ENCODE measurements at places on chromosomes 6 and 20.

DNA sequence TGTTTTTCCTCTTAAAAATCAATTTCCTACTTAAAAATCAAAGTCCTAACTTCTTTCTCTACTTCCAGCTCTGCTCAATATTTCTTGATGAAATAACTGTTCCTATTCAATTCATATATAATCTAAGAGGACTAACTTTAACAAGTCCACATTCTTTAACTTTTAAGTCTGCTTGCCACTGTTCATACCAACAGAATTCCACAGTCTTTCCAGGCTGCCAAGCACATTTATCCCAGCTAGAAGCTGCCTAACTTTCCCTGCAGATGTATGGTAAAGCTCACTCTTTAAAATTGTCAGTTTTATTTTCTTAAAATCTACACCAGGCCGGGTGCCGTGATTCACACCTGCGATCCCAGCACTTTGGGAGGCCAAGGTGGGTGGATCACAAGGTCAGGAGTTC is 11.5 kb downstream of the CALHM6 start:
- DNase-seq: no peak

DNA sequence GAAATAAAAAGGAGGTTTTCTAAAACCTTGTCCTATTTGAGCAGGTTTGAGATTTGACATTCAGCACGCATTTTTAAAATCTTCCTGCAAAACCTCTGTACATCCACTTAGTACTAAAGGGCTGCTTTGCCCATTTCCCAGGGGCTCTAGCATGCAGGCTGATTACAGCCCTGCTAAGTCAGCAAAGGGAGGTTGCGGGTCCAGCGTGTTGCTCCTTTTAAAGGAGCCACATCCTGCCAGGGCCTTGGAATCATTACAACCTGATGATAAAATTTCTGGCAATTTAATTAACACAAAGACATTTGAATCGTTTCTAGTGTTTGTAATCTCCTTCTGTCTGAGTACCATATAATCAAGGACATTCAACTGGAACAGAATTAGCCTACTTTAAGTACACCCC is 455.1 kb upstream of the CITED2 start:
- DNase-seq: no peak

GRCh38 chr6:124870611-124871459 is 91.4 kb upstream of the RNF217 start:
- no peak for DNase-seq

- no peak for DNase-seq
These were observed 356.8 kb upstream of the AGPAT4 start for GRCh38 chr6:161630674-161631073.

GRCh38 chr6:11006061-11006460 is 38.0 kb downstream of the ELOVL2 start:
- DNase-seq: no peak

DNA sequence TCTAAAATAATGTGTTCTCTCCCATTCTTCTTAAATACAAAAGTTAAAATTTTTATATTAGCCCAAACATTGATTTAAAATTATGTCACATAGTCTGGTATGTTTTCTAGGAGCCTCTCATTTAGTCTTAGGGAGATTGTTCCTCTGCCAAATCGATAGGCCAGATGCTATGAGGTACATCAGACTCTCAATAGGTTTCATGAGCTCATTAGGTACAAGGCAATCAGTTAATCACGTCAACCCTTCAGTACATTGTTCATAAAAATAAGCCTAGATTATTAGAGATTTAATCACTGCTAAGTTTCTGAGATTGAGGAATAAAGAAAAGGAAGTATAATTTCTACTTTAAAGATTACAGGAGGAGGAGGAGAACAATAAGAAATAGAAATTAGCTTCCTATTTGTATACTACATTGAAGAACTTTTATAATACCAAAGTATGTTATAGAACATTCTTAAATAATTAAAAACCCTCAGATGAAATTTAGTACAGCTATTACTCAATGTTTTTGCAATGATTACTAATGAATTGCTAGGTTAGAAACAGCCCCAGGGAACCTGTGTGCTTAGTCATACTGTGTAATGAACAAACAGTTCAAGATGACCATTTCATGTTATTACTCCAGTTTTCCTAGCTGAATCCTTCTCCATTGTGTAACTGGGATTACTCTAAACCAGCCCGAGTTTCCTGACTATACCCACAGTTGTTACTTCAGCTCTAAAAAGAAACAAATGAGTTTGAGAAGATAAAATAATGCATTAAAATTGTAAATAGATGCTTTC is 117.0 kb downstream of the BMP5 start:
- DNase-seq: no peak

DNA sequence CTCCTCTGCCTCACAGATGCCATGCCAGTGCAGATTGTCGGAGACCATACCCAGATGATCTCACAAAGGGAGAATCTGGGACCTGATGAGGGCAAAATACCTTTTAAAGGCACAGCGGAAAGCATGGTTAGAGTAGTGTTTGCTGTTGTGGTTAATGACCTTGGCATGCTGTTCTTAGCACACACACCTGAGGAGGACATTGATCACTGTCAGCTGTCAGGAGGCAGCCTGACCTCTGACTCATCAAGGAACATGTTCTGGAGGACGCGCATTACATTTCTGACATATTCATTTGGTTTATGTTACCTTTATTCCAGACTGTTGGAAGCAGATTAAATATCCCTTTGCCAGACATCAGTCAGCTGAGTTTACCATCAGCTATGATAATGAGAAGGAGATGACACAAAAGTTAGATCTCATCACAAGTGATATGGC is 57.1 kb downstream of the GOPC start:
- DNase-seq: no peak

- DNase-seq: no peak
These were observed 161.8 kb downstream of the LRFN2 start for GRCh38 chr6:40425192-40425919.

DNA sequence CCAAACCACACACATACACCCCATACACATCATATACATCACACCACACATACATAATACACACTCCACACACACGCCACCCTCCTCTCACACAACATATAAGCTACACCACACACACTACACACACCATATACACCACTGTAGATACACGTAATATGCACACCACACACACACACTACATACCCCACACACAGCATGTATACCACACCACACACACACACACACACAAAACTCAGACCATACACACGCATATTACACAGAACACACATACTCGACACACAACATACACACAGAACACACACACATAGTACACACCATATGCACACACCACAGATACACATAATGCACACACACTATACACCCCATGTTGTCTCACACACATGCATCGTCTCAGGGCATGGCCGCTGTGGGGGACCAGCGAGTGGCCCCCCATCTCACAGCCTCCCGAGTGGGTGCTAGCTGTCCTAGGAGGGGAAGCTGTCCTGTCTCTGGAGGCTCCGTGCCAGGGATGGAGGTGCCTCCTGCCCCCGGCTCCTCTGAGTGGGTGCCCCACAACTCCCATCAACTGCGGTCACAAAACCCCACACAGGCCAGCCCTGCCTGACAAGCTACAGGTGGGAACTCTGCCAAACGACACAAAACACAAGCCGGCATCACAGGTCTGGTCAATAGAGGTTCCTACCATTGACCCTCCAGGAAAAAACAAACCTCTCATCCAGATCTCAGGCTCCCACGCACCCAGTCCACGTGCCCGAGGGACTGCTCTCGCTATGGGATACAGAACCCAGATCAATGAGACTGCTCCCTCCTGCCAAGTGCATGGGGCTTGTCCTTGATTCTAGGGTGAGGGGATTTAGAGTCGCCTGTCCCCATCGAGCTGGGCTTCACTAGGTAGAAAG is 49.1 kb downstream of the DACT2 start:
- DNase-seq: no peak

- no peak for DNase-seq
These were observed 63.8 kb upstream of the CLDN20 start for GRCh38 chr6:155200012-155200411.

- no peak for DNase-seq
These were observed 27.8 kb upstream of the TCFL5 start for GRCh38 chr20:62889411-62889810.

- no peak for DNase-seq
These were observed 5.3 kb downstream of the ZBTB24 start for GRCh38 chr6:109477725-109478124.
